ENCODE measurements at places on chromosomes 16 and 17.

GRCh38 chr17:55872374-55872773, 121.5 kb downstream of the PCTP start:
- DNase-seq: peak; percentile 53

GRCh38 chr17:41519501-41520224, 973 bp upstream of the KRT15 start:
- no peak for DNase-seq

DNA sequence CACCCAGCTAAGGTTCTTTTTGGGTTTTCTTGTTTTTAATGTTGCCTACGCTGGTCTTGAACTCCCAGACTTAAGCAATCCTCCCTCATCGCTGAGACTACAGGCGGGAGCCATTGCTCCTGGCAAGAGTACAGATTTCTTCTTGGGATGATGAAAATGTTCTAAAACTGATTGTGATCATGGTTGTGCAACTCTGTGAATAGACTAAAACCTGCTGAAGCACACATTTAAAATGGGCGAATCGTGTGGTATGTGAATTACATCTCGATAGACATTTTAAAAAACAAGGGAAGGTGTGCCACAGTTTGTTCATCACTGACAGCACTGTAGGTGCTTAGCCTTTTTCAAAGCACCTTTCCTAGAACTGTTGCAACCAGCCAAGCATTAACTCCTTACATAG, 48.8 kb upstream of the CDH3 start:
- DNase-seq: no peak

DNA sequence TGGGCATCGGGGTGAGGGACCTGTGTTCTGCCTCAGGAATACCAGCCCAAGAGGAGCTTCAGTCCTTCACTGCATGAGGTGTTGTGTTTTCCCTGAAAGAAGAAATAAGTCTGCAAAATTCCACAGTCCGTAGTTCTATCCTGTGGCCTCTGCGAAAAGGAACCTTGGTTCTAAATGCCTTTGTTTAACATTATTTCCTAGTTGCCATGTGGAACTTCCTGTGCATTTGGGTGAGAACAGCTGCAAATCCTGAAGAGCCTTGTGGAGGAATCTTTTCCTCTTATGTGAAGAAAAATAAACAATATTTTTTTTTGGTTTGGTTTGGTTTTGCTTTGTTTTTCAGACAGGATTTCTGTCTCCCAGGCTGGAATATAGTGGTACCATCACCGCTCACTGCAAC, 9.8 kb downstream of the PSKH1 start:
- DNase-seq: no peak

DNA sequence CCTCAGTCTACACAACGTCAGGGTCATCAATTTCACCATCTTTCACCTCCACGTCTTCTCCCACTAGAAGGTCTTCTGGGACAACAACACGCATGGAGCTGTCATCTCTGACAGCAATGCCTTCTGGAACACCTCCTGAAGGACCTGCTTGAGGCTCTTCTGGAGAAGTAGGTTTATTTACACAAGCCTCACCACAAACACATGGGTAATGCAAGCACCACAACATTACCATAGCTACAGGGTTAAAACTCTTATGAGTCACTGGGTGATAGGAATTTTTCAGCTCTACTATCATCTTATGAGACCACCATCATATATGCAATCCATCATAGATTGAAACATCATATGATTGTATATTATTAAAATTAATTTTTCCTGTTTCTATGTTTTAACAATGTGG, 215.4 kb downstream of the CHD9NB start:
- DNase-seq: no peak

GRCh38 chr17:44543905-44544523, 13.3 kb upstream of the FZD2 start:
- DNase-seq: no peak

DNA sequence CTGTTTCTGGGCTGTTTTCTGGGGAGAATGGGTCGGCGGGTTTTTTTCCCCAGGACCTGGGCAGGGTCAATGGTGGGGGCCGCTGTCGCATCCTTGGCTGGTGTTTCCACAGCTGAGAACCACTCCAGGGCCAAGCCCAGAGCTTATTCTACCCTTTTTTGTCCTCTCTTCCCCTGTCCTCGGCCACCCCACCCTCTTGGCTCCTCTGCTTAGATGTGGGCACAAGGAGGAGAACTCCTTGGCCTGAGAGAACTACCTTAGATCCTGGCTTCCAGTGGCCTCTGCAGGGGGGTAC, 4.0 kb downstream of the NOD2 start:
- no peak for DNase-seq

All from GM12865 (cell line).